ENCODE measurements at places on chromosomes 3 and 15.

DNA sequence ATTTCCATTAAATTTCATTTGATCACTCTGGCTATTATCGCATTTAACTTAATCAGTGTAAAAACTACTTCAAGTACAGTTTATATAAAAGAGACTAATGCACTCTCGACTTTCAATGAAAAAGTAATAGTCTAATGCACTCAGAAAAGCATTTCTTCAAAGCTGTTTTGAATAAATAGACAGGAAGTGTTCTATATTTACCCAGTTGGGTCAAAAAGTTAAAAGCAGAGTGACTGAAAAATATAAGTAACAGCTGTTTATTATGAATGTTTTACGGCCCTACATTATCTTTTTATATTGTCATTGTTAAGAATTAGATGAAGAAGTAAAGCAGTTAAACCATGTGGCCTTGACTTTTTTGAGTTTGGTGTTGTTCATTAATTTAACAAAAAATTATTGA is 391.8 kb downstream of the ZPLD1 start:
- DNase-seq = no peak

DNA sequence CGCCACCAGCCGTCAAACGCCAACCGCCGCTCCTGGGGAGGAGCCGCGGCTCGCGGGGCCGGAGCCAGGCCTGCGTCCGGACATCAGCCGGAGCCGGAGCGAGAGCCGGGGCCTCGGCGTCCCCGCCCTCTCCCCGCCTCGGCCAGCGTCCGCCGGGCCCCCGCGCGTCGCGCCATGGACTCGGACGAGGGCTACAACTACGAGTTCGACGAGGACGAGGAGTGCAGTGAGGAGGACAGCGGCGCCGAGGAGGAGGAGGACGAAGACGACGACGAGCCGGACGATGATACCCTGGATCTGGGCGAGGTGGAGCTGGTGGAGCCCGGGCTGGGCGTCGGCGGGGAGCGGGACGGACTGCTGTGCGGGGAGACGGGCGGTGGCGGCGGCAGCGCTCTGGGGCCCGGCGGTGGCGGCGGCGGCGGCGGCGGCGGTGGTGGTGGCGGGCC is 359 bp downstream of the ARIH1 start:
- DNase-seq = no peak

DNA sequence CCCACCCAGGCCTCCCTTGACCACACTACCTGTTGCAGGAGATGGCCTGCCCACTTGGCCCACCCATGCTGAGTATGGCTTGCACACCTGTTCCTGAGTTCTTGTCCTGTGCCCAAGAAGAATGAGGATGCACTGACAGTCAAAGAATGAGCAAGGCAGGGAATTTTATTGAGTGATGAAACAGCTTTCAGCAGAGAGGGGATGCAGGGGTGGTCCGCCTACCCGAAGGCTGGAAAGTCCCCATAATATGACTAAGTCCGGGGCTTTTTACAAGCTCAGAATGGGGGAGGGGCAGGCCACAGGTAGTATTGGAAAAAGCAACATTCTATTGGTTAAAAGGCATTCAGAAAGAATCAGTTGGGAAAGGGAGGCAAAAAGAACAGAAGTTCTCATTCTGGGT is 29.9 kb upstream of the RNU6-1 start:
- no peak for DNase-seq

- no peak for DNase-seq
Measured at GRCh38 chr3:53145713-53146080, 15.3 kb upstream of the PRKCD start.

- no peak for DNase-seq
Measured at GRCh38 chr3:38576526-38577370, 72.7 kb downstream of the SCN5A start.

DNA sequence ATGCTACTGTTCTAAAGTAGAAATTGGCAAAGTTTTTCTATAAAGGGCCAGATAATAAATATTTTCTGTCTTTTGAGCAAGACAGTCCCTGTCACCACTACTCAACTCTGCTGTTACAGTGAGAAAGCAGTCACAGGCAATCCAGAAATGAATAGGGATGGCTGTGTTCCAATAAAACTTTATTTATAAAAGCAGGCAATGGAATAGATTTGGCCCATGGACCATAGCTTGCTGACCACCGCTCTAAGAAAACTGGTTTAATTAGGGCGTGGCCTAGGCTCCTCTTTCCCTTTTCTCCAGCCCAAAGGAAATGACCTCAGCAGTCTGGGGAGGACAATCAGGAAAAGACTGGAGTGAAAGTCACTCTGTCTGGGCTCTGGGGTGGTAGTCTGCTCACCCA is 183.8 kb downstream of the MEGF11 start:
- DNase-seq = no peak

DNA sequence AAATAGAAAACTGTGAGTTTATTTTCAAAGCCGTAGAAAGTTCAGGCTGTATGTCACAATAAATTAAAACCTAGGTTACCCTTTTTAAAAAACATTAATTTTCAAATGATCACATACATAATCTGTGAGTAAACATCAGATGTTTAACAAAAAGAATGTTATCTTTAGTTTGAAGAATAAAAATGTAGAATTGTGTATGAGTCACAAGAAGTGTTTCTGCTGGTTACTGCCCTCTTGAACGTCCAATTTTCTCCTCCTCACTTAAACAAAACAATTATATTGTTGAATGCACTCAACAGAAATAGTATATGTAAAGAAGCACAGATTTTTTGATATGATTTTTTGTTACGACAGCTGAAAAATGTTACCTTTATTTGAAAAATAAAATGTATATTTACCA is 855.1 kb downstream of the ROBO1 start:
- DNase-seq = no peak

GRCh38 chr3:96083610-96084009 is 730.8 kb upstream of the EPHA6 start:
- DNase-seq = no peak

DNA sequence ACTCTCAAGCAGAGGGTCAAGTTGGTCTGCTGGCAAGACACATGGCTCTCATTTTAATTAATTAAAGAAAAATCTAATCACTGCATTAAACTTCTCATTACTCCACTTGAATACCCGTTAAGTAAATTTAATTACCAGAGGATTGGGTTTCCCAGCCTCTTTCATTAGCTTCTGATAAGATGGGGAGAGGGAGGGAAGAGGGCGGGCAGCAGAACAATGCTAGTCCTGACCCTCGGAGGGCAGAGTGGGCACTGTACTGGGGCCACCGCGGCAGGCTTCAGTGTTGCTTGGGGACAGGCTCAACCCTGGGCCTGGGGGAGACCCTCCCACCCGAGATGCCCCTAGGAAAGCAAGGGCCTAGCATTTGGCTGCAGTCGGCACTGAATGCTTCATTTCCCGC is 55.6 kb upstream of the LINGO1 start:
- DNase-seq = no peak

Data from B cell (primary cell).